Stimulated activated CD8-positive, alpha-beta memory T cell treated with anti-CD3 and anti-CD28 coated beads, Interleukin-7, amount 100 ng/mL, for 24 hours (primary cell): ENCODE measurements at places on chromosomes 7 and 10.
A peak's percentile ranks its signal among the peaks of the same experiment; 100 is the strongest.

- DNase-seq = no peak
Observed at GRCh38 chr7:17010637-17011300, 129.0 kb upstream of the AGR3 start.

- no peak for DNase-seq
Observed at GRCh38 chr10:58833771-58834561, 321.3 kb downstream of the BICC1 start.

- no peak for DNase-seq
Observed at GRCh38 chr7:139669106-139670061, 108.4 kb downstream of the HIPK2 start.

- DNase-seq = no peak
Observed at GRCh38 chr10:59376846-59377245, 14.5 kb upstream of the FAM13C start.

- no peak for DNase-seq
Observed at GRCh38 chr10:23779301-23779700, 340.4 kb downstream of the OTUD1 start.

- DNase-seq = no peak
Observed at GRCh38 chr7:76329479-76329878, 27.0 kb downstream of the HSPB1 start.

DNA sequence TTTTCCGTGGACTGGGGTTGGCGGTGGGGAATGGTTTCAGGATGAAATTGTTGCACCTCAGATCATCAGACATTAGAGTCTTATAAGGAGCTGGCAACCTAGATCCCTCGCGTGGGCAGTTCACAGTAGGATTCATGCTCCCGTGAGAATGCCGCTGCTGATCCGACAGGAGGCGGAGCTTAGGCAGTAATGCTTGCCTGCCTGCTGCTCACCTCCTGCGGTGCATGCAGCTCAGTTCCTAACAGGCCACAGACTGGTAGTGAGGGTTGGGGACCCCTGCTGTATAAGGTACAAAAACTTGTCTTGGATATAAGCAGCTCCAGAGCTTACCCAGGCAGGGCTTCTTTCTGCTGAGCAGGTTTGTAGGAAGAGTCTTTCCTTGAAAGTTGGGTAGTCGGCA is 53.9 kb downstream of the SHH start:
- DNase-seq = no peak

DNA sequence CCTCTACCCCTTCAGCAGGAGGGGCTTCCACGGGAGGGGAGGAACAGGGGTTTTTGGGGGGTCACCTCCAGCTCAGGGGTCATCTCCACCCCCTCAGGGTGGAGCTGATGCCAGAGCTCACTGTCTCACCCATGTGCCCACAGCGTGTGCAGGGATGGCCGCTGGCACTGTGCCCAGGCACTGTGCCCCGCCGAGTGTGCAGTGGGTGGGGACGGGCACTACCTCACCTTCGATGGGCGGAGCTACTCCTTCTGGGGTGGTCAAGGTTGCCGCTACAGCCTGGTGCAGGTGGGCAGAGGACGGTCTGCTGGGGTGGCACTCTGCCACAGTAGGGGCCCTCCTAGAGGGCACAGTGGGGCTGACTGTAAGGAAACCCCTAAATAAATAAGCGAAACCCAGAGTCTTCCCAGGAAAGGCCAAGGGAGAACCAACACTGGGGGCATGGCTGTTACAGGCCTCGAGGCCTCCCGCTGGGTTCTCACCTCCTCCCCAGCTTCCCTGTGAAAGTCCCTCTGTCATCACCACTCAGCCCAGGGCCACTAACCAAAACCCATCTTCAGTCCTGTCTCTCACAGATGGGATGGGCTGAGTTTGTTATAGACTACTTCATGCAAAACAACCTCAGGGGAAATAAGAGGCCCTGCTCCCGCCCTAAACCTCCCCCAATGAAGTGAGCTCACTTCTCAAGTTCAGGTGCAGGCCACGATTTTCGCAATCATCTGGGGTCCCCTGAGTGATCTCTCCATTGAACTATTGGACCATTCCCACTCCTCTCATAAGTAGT is 7.4 kb upstream of the ZNF467 start:
- DNase-seq = no peak

- DNase-seq = no peak
Observed at GRCh38 chr7:44267719-44268421, 57.5 kb downstream of the CAMK2B start.

- DNase-seq = no peak
Observed at GRCh38 chr7:22142572-22142971, 196.9 kb upstream of the CDCA7L start.

DNA sequence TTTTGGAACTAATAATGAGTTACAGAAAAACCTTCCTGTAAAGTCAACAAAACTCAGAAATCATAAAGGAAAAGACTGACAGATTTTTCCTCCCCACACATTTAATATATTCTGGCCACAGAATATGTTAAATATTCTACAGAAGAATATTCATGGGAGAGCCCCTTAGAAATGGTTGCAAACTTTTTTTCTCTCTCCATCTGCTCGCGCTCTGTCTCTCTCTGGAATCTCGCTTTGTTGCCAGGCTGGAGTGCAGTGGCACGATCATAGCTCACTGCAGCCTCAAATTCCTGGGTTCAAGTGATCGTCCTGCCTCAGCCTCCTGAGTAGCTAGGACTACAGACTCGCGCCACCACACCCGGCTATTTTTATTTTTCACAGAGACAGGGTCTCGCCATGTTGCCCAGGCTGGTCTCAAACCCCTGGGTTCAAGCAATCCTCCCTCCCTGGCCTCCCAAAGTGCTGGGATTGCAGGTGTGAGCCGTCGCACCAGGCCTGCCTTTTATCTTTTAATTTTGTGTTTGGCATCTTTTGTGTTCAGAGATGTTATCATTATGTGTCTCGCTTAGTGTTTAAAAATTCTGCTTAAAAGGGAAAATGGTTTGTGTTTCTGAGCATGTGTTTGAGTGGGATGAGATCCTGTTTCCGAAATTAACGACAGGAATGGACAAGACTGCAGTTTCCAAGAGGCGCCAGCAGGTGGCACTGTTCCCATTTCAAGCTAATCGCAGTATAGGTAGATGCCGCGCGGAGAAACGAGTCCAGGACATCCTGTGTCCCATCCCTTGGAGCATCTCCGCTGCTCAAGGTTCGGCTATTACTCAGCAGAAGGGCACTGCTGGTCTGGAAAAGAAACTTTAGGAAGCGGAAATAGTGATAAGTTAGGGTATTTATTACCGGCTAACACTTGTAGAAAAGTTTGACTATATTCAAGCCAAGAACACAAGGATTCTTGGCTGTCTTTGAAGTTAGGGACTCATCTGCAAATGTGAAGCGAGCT is 23.1 kb upstream of the ST7 start:
- peak; percentile 58 for DNase-seq

DNA sequence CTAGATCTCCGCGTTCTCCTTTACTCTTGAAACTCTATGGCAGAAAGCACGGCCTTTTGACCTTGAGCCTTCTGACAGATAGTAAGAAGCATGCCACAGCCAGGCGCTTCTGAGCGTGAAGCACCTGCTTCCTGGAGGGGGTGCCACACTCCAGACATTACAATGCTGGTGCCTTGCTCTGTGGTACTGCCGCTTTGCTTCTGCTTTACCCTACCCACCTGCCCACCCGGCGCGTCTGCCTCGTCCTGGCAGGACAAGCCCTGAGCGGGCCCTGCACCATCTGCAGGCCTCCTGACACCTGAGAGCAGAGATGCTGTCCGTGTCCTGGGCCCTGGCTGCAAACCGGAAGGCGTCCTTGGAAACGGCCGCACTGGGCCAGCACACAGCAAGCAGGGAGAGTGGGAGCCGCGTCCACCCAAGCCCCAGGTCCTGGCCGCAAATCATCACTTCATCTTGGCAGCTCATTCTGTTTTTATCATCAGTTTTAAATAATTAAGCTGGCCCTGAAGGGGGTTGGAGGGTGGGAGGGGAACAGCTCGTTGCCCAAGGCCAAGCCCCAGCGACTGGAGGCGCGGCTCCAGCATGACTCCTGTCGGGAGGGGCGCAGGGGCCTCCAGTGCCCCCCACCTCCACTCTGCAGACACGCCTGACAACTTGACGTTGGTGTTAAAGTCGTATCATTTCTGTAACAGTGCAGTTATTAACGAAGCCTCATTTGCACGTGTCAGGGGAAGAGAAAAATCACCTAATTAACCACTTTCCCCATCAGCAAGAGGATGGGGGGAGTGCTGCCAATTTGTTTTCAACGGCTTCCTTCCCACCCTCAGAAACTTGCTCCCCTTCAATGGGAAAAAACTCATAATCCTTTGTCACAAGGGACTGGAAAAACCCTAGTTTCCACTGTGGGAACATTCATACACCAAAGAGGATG is 132.2 kb downstream of the MAD1L1 start:
- DNase-seq = no peak

- peak; percentile 68 for DNase-seq
Observed at GRCh38 chr10:5623081-5623748, 43.2 kb downstream of the ASB13 start.

GRCh38 chr7:70771451-70771850 is 360.5 kb upstream of the GALNT17 start:
- no peak for DNase-seq

GRCh38 chr7:28853150-28853549 is 105.0 kb downstream of the TRIL start:
- DNase-seq = no peak

DNA sequence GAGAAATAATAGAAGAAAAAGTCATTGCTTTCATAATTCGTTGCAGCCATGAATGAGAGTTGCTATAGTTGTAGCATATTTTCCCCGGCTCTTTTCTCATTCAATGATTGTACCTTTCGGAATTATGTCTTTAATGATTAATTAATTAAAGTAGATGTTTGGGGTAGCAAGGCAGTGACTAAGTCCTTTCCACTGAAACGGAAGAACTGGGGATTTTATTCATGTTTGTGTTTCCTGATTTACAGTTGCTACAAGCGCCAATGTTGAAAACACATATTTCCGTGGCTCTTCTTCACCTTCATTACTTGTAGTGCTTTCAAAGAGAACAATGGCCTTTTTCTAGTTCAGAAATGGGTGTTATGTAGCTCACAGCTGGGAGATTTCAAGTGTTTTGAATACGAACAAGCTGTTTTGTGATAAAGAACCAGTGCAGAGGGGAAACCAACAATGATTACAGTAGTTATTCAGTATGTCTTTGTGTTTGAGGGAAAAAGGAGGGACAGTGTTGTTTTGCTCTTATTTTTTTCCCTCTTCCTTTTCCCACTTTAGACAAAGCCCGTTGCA is 153.5 kb downstream of the NSUN6 start:
- DNase-seq = no peak

DNA sequence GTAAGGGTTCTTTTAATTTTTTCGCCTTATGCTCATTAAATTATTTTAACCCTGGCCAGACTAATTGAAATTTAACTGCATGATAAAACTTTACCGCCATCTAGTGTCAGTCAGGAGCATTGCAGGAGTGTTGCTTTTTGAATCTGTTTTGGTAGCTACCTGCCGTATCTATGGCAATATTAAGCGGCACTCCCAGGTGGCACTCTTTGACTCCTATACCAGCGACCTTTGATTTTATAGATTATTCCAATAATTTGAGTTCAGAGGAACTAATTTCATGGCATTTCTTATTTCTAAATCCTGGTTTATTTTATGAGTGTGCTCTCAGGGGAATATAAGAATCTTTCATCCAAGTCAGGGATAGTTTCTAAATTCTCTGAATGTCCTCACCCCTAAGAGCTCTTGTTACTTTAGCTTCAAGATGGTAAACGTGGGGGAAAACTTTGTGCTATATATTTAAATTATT is 198.9 kb downstream of the REEP3 start:
- peak; percentile 12 for DNase-seq

DNA sequence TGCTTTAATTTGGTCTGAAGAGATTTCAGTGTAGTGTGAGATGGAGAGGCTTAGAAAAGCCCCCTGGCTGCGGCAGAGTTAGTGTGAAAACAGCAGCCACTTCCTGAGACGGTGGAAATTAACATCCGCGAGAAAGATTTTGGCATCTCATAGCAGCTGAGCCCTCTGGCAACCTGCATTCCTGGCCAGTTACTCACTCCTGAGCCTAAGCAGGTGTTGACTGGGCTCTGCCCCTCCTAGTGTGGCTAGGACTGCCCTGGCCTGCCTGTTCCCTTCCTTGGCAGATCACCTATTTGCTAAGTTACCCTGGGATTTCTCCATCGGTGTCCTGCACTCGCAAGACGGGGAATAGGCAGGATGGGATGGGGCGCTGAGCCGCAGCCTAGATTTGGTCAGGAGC is 57.6 kb upstream of the LMTK2 start:
- no peak for DNase-seq

DNA sequence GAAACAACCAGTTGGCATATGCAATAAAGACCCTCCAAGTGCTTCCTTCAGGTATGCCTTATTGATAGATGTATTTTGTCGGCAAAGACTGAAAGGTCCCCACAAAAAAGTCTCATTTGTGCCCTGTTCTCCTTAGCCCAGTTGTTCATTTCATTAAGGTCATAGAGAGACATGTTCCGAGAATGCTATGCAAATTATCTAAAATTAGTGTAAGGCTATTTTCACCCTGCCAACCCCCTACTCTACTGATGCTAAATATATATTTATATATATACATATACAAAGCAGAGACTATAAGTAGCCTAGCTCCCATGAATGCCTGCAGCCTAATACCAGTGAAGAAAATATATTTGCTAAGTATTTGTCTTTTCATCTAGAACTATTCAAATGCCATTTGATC is 96.7 kb upstream of the ADO start:
- no peak for DNase-seq

- DNase-seq = no peak
Observed at GRCh38 chr7:149666360-149666945, 106.9 kb downstream of the ZNF467 start.

DNA sequence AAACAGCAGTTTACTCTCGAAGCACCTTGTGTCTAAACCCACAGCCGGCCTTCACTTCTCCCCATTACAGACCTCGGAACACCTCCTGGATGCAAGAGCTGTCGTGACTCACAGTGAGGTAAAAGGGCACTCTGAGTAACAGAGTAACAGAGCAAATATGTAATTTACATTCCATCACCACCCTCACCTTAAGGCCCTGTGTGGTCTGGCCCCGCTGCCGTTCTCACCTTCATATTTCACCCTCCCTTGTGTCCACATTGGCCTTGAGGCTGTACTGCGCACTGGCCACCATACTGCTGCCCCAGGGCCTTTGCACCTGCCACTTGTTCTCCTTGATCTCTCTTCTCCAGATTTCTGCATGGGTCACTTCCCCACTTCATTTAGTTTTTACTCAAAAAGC is 12.6 kb downstream of the FFAR4 start:
- no peak for DNase-seq

GRCh38 chr10:101668566-101668965 is 26.4 kb downstream of the FBXW4 start:
- DNase-seq = no peak

GRCh38 chr10:80976658-80977057 is 439.0 kb downstream of the SH2D4B start:
- no peak for DNase-seq

GRCh38 chr10:132590094-132590751 is 52.6 kb downstream of the INPP5A start:
- no peak for DNase-seq

GRCh38 chr7:22554184-22554583 is 54.2 kb upstream of the STEAP1B start:
- no peak for DNase-seq

GRCh38 chr10:26499426-26499825 is 61.3 kb downstream of the APBB1IP start:
- DNase-seq = no peak
